Foreskin keratinocyte (primary cell): ENCODE measurements at places on chromosomes 3 and 15.

DNA sequence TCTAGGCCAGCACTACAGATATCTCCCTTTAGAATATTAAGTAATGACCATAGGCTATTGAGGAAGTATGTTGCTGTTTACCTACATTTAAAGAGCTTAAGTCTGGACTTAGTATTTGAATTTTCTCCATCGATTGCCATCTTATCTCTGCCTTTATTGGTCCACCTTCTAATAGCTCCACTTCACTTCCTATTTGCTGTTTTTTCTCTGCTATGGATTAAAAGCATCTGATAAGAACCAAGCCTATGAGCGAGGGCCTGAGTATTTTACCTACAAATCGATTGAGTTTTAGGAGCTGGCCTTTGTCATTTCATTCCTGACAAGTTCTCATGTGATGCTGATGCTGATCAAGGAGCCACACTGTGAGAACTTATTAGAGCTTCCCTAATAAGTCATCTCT, 52.6 kb upstream of the AKAP13 start:
- no peak for DNase-seq

- no peak for DNase-seq
These were observed 17.8 kb upstream of the IREB2 start for GRCh38 chr15:78420220-78420619.

- no peak for DNase-seq
These were observed 9.9 kb upstream of the PAQR9 start for GRCh38 chr3:142973217-142974009.

DNA sequence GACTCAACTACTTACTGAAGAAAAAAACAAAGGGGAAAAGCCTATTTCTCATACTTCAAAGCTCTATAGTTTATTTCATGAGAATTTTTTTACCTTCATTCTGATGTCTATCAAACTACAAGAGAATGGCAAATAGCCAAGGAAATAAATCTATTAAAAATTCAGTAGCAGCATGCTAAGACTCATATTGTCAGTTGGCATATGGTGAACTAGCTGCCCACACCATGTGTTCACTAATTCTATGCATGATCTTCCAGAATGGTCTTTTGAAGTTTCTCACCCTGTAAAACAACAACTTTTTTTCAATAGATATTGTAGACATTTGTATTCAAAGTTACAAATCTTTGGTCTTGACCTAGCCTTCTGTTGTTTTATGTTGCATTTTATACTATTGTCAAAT, 386.2 kb downstream of the RSL24D1 start:
- no peak for DNase-seq

DNA sequence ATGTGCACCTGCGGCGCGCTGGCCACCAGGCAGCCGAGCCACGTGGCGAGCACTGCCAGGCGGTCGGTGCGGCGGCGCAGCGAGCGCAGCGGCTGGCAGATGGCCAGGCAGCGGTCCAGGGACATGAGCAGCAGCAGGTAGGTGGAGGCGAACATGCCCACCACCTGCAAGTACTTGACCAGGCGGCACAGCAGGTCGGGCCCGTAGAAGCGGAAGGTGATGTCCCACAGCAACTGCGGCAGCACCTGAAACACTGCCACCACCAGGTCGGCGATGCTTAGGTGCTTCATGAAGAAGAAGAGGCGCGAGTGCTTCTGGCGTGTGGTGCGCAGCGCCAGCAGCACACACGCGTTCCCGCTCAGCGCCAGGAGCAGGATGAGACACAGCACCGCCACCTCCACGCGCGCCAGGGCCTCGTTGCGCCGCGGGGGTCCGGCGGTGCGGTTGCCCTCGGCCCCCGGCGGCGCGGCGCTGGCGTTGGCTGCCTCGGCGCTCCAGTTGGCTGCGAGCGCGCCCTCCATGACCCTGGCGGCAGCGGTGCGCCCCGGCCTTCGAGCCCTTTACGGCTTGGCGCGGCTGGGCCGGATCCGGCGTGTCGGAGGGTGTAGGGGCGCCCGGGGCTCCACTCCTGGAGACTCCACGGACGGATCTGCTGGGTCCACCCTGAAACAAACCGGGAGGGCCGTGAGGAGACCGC, 1.6 kb downstream of the OXTR start:
- DNase-seq: peak; percentile 46

GRCh38 chr3:190436331-190436730, 13.4 kb downstream of the TMEM207 start:
- DNase-seq: no peak
